Vagina (tissue), 2 donors: ENCODE measurements at places on chromosomes 4 and X. TPM values are rescaled to one million over a fixed set of nuclear protein-coding genes. Genes with fewer than 3 reads are reported as not detected.

Gene MUC7
- total RNA-seq: not detected

Gene FUNDC2
- total RNA-seq: 53.5 TPM

GRCh38 chrX:82813671-82814078 is 694.4 kb upstream of the POU3F4 start:
- H3K36me3 ChIP-seq: no peaks in the 10 kb centered on the region
- H3K4me3 ChIP-seq: no peak overlapping the region
- no peaks in the 10 kb centered on the region for H3K27me3 ChIP-seq
- no peaks in the 10 kb centered on the region for H3K4me1 ChIP-seq

DNA sequence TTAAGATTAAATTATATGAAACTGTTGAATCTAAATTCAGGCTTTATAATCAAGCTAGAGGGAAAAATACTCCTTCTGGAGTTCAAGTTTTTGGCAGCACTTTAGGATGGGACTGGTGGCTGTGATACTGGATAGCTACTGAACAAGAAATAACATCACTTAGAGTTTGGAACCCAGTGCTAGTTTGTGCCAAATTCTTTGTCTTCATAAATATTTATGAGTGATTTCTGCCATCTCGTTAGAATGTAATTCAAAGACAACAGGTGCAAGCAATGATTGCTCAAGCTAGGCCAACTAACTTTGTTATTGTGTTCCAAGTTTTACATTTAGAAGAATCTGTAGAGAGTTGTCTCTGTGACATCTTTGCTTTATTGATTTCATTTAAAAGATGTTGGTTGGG is 417.9 kb downstream of the FAT4 start:
- H3K27me3 ChIP-seq: no peaks in the 10 kb centered on the region
- H3K36me3 ChIP-seq: no peaks in the 10 kb centered on the region
- peaks cover 6% of the 10 kb centered on the region for H3K4me1 ChIP-seq
- no peak overlapping the region for H3K27ac ChIP-seq
- H3K4me3 ChIP-seq: no peak overlapping the region

DNA sequence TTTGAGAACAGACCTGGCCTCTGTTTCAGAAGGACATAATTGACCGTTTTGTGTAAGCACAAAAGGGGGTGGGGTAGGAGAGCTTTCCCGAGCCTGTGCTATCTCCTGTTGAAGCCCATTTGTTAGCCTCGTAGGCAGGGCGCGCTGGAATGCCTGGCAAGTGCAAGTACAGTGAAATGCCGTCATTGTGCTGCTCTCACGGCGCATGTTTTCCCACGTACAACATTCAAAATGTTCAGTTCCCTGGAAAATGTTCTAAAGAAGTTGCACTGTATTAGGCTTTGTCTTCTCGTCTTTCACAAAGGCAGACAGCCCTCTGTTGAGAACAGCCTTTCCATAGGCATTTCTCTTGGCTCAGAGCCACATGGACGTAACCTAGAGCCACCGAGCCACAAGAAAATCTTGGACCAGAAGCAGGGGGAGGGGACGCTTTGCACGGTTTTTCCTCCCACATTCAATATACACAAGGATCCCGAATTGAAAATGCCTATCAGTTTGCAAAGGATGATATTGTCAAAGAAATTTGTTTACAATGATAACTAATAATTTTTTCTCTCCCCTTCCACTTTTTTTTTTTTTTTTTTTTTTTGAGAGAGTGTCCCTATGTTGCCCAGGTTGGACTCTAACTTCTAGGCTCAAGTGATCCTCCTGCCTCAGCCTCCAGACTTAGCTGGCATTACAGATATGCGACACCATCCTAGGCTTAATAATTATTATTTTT is 54.6 kb upstream of the RAPGEF2 start:
- no peaks in the 10 kb centered on the region for H3K36me3 ChIP-seq
- H3K27me3 ChIP-seq: no peaks in the 10 kb centered on the region
- no peak overlapping the region for H3K4me3 ChIP-seq
- DNase-seq: no peak
- H3K27ac ChIP-seq: no peak overlapping the region
